ENCODE measurements at places on chromosomes 12 and 14.

DNA sequence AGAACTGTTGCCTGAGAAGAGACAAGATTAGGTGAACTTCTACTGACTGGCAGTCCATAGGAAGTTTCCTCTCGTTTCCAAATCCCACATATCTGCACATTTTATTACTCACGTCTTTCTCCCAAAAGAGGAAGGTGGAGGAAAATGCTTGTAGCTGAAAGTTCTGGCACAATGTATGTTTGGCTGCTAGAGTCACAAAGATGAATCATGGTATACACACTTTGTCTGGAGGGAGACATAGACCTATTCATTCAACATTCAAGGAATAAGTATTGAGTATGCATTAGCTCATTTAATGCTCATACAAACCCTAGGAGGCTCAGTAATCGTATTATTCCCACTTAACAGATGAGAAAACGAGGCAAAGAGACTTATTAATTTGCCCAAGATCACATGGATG lies 291.8 kb downstream of the FOXN3 start:
- DNase-seq, result no peak

GRCh38 chr14:24673534-24674203 lies 39.7 kb upstream of the GZMB start:
- peak; percentile 94 for DNase-seq

DNA sequence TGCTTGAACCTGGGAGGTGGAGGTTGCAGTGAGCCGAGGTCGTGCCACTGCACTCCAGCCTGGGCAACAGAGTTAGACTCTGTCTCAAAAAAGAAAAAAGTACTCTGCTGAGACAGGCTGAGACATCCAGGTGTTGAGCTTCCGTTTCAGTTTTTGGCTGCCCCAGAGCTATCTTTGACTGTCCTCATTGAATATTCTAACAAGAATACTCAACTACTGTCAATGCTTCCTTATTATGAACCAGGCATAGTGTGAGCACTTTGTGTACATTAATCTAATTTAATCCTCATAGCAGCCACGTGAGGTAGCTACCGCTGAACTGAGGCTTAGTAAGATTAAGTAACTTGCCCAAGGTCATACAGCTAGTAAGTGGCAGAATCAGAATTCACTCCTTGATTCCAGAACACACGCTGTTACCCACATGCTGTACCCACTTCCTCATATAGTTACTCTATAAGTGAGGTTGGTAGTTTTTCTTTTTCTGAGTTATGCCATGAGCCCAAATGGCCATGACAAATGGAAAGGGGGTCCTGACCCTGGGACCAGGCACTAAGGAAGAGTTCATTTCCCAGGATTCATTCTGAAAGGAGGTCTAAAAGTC lies 11.3 kb downstream of the ALDH1L2 start:
- DNase-seq, result no peak

GRCh38 chr14:64447876-64448670 lies 17.2 kb upstream of the AKAP5 start:
- DNase-seq, result no peak

- no peak for DNase-seq
Measured at GRCh38 chr12:62625228-62625627, 158.6 kb downstream of the MON2 start.

- DNase-seq, result peak; percentile 53
Measured at GRCh38 chr14:61355892-61356325, 34.5 kb downstream of the PRKCH start.

DNA sequence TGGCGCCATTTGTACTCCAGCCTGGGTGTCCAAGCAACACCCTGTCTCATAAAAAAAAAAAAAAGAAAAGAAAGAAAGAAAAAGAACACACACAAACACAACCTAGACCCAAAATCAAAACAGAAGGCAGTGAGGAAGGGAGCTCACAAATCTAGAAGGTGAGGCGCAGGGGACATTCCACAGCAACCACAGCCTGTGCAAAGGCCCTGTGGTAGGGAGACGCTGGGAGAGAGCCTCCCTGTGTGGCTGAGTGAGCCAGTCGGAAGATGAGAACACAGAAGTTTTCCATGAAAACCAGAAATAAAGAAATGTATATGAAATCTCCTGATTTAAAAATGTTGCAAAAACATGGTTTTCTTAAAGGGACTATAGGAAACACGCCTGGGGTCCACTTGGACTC lies 44.6 kb downstream of the SCARB1 start:
- DNase-seq, result no peak

DNA sequence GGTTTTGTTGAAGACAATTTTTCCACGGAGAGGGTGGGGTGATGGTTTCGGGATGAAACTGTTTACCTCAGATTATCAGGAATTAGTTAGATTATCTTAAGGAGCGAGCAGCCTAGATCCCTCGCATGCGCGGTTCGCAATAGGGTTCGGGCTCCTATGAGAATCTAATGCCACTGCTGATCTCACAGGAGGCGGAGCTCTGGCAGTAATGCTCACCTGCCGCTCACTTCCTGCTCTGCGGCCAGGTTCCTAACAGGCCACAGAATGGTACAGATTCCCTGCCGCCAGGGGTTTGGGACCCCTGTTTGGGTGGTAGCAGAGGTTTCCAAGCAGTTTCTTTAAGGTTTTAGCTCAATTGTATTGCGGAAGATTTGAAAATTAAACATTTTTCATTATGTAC lies 439.8 kb upstream of the OR4E1 start:
- no peak for DNase-seq

- no peak for DNase-seq
Measured at GRCh38 chr12:51897181-51897580, 9.3 kb downstream of the ANKRD33 start.

GRCh38 chr12:83388551-83388950 lies 701.8 kb downstream of the TMTC2 start:
- DNase-seq, result no peak

DNA sequence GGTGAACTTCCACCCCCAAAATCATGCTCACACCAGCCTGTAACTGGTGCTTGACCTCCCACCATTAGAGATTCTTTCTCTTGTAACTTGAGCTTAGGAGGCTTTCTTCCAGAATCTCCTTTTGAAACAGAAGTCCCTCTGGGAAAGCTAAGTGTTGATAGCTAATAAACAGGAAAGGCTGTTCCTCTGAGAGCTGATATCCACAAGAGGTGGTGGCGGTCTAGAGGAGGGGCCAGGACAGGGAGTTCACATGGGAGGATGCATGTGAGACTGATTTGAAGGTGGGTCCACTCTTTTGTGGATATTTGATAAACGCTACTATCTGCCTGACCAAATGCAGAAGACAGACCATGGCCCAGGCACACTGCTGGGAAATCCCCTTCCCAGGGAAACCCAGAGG lies 10.2 kb upstream of the PRMT8 start:
- no peak for DNase-seq

DNA sequence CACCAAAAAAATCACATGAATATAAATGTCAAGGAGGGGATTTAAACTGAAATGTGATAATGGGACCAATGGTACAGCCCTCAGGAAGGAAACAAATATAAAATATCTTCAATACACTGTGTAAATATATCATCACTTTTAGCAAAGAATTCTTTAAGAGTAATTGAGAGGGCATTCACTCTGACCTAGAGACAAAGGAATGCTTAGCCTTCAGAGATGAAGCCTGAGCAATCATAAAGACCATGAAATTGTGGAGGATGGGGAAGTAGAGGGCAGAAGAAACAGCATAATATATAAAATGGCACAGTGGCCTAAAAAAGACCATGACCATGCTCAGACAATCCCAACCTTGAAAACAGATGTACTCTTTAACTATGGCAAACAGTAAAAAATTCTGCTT lies 20.4 kb downstream of the YAF2 start:
- no peak for DNase-seq

DNA sequence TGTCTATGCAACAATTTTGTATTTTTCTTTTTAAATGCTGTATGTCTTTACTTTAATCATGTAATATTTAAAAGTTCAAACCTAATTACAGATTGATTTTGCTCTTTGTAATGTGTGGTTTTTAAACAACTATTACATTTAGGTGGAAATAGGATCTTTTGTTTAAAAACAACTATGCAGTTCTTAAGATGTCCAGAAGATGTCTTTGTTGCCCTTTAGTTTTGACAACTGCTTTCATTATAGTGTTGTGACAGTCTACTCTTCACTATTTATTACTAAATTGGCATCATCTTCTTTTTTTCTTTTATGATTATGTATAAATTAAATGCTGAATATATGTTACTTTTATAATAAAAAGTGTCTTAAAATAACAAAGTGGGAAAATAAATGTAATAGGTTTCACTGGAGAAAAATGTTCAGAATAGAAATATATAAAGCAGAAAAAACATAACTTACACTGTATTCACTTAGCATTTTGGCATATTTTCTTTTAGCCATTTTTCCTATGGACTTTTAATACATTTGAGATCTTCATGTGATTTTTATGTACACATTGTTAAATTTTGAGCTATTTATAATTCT lies 27.1 kb upstream of the PCNX4 start:
- DNase-seq, result peak; percentile 15

DNA sequence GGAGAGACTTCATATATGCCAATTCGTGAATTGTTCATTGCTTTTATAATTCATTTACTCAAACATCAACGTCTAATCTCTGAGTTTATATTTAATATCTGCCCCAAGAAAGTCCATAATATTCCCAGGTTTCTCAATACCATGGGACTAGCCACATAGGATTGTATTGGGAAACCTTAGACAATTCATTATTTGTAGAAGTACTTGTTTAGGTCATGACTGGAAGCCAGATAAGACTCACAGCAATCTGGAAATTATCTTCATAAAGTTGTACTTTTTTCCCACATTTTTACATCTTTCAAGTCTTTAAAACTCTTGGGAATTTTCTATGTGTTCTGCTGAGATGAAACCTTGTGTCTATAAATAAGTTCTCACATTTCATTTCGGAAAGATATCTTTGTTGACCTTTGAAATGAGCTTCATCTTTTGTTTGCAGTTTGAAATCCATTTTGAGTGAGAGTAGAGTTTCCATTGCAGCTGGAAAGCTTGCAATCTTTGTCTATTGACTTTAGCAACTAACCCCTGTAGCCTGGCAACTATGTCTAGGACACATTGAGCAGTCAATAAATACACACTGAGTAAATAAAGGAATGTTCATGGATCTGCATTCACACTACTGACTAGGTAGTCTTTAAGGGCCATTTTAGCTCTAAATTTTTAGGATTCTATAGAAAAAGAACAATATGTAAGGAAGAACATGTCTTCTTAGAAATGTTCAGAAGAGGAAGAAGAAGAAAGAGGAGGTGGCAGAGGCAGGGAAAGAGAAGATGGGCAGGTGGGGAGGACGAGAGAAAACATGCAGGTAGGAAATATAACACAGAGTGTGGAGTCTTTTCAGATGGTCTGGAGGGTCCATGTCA lies 154.4 kb downstream of the LRIG3 start:
- DNase-seq, result no peak

DNA sequence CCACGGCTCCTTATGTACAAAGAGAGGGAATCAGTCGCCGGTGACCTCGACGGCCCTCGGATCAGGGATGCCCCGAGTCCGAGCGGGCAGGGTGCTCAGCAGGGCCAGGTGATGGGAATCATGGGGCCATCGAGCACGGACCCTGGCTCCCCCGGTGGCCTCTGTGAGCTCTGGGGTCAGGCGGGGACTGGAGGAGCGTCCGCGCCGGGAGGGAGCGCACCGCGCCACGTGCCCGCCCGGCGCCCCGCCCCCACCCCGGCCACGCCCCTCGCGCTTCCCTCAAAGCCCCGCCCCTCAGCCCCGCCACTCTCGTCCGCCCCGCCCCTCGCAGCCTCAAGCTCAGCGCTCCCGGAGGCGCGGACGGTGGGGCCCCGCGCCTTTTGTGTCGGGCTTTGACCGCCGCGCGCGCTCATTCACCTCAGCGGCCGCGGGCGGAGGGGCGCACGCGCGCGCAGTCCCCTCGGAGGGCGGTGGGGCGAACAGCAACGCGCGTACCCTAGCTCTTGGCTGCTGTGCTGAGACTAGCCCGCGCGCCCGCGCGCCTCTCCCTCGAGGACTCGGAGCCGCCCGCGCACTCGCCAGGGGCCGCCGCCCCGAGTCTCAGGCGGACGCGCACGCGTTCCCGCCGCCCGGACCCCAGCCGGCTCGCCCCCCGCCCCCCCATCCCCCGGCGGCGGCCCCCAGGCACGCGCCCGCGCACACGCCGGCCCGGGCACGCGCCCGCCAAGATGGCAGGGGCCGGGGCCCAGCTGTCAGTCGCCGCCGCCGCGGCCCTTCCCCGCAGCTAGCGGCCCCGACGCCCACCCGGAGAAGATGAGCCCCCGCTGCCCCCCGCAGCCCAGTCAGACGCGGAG lies 93.9 kb upstream of the EVL start:
- peak; percentile 57 for DNase-seq

- DNase-seq, result no peak
Measured at GRCh38 chr12:88057994-88058718, 29.0 kb upstream of the C12orf50 start.

DNA sequence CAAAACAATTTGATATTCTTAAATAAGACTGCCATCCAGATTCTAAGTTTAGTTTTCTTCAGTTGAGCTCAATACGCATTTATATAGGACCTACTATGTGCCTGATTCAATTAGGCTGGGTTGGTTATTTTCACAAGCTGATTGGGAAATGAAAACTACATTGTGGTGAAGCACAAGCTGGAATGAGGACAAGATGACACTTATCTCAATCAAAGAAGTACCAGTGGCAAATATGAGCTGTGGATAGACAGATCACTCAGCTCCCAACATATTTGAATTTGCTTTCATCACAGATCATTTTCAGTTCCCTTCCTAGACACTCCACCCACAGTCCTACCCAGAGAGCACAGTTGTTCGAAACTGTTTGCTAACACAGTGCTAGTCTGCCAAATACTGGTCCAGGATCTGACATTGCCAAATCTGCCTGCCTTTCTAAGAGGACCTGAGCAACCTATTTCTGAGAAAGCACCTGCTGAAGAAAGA lies 74.7 kb downstream of the LLPH start:
- no peak for DNase-seq

GRCh38 chr12:113416091-113416754 lies 6.0 kb upstream of the SDSL start:
- no peak for DNase-seq

GRCh38 chr14:91929700-91930099 lies 17.8 kb downstream of the FBLN5 start:
- DNase-seq, result no peak

- no peak for DNase-seq
Measured at GRCh38 chr12:92078167-92079053, 67.2 kb downstream of the BTG1 start.

GRCh38 chr12:29569132-29569757 lies 71.8 kb upstream of the OVCH1 start:
- DNase-seq, result no peak

DNA sequence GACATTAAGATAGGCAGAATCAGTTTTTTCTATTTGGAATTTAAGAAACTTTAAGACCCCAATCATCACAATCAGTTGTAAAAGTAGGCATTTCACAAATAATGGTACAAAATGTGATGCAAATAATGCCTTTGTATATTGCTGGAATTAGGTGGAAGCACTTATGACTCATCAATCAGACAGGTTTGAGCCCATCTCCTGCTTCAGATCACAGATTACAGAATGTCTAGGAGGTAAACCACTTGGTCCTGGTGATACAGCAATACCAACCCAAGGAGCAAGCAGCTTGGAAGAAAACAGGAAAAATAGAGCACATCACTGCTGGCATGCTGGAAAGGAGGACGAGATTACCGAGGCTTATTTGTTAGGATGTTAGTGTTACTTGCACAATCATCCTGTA lies 57.6 kb downstream of the C12orf56 start:
- no peak for DNase-seq

- DNase-seq, result peak; percentile 31
Measured at GRCh38 chr12:6662602-6662905, 365 bp downstream of the ING4 start.

- DNase-seq, result no peak
Measured at GRCh38 chr14:104554608-104555429, 24.7 kb upstream of the C14orf180 start.

GRCh38 chr12:52401526-52401925 lies 4.6 kb downstream of the KRT82 start:
- DNase-seq, result no peak

GRCh38 chr14:94288610-94289465 lies 4.2 kb downstream of the SERPINA10 start:
- DNase-seq, result no peak
